ENCODE measurements at places on chromosomes 5 and 9.
A peak's percentile ranks its signal among the peaks of the same experiment; 100 is the strongest.

DNA sequence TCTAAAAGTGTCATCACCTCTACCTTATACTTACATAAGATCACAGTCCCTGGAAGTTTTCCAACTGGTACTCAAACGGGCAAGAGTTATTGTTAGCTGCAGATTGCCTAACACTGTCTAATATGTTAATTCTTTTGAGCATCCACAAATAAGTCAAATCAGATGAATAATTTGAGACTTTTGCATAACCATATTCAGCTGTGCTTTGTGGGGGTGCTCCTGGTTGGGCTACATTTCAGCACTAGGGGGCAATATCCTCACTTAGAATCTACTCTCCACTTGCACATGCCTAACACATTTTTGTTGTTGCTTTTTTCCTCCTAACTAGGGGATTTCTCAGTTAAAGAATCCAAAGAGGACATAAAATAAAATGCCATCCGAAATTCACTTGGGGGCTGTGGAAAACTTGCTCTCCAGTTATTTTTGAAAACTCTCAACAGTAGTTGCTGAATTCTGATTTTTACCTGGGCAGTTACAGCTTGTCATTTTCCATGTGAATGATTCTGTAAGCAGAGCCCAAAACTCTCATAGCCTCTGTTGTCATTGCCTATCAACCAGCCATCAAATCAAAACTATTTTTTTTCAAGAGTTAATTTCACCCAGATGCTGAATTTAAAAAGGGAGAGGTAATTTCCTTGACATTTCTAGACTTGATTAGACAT lies 71.5 kb downstream of the TRIM36 start:
- peak; percentile 56 for DNase-seq
- no peaks in the 10 kb centered on the region for H3K36me3 ChIP-seq
- no peaks in the 10 kb centered on the region for H3K4me1 ChIP-seq
- no peak overlapping the region for H3K4me3 ChIP-seq

DNA sequence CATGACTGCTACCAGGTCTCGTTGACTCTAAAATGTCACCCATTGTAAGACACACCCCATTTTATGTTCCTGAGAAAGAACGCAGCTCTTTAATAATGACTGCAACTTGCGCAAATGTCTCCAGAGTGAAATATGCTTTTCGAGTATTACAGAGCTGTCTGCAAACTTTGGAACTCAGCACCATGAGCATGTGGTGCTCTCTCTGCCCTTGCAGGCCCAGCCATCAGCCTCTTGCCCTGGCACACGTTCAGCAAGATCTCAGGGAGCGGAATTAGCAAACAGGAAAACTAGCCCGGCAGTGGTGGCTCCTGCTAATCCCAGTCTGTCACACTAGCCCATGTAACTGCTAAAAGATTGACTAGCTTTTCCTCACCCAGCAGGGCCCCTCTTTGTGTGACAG lies 114.5 kb upstream of the SLC1A3 start:
- H3K4me3 ChIP-seq, result no peak overlapping the region
- H3K4me1 ChIP-seq, result no peaks in the 10 kb centered on the region
- H3K27ac ChIP-seq, result no peak overlapping the region
- H3K27me3 ChIP-seq, result peaks cover 6% of the 10 kb centered on the region
- DNase-seq, result no peak

GRCh38 chr9:120513825-120514396 lies 66.1 kb downstream of the CDK5RAP2 start:
- no peak for DNase-seq
- H3K27ac ChIP-seq, result no peak overlapping the region
- no peak overlapping the region for H3K4me3 ChIP-seq

GRCh38 chr5:90548069-90548593 lies 10.5 kb upstream of the ADGRV1 start:
- no peak overlapping the region for H3K27ac ChIP-seq
- H3K27me3 ChIP-seq, result peaks cover 25% of the 10 kb centered on the region
- no peaks in the 10 kb centered on the region for H3K4me1 ChIP-seq
- DNase-seq, result no peak

- no peak overlapping the region for H3K27ac ChIP-seq
- no peak overlapping the region for H3K4me3 ChIP-seq
- no peak for DNase-seq
- no peaks in the 10 kb centered on the region for H3K36me3 ChIP-seq
- H3K4me1 ChIP-seq, result no peaks in the 10 kb centered on the region
Measured at GRCh38 chr5:170510559-170510958, 6.7 kb downstream of the KCNIP1 start.

DNA sequence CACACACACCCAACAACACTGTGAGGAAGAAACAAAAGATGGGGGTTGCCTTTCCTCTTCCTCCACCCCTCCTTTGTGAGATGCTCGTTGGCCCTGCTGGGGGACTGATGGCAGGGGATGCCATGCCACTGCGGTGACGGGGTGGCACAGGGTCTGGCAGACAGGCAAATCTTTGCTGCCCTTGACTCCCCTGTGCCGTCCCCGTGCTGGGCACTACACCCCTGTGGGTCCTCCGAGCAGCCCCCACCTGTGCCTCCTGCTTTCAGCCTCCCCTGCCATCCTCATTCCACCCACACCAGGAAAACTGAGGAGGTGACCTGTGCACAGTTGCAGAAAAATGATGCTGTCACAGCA lies 40.2 kb upstream of the IER5L start:
- no peak for DNase-seq
- H3K4me1 ChIP-seq, result peaks cover 14% of the 10 kb centered on the region
- no peaks in the 10 kb centered on the region for H3K27me3 ChIP-seq
- no peak overlapping the region for H3K4me3 ChIP-seq
- no peaks in the 10 kb centered on the region for H3K36me3 ChIP-seq
- H3K27ac ChIP-seq, result no peak overlapping the region

- no peaks in the 10 kb centered on the region for H3K27me3 ChIP-seq
Measured at GRCh38 chr5:96610747-96611146, 51.4 kb upstream of the CAST start.

- H3K4me3 ChIP-seq, result no peak overlapping the region
- no peak overlapping the region for H3K27ac ChIP-seq
- H3K27me3 ChIP-seq, result no peaks in the 10 kb centered on the region
Measured at GRCh38 chr5:67120032-67120431, 76.6 kb downstream of the CD180 start.

- no peak overlapping the region for H3K27ac ChIP-seq
- no peaks in the 10 kb centered on the region for H3K36me3 ChIP-seq
- no peaks in the 10 kb centered on the region for H3K27me3 ChIP-seq
- no peak overlapping the region for H3K4me3 ChIP-seq
- no peaks in the 10 kb centered on the region for H3K4me1 ChIP-seq
- DNase-seq, result no peak
Measured at GRCh38 chr5:107864793-107865192, 194.1 kb upstream of the EFNA5 start.

- H3K4me1 ChIP-seq, result no peaks in the 10 kb centered on the region
- DNase-seq, result no peak
- H3K27ac ChIP-seq, result no peak overlapping the region
- H3K27me3 ChIP-seq, result peaks cover 16% of the 10 kb centered on the region
Measured at GRCh38 chr5:175746851-175747250, 89.0 kb downstream of the HRH2 start.
